ENCODE measurements at places on chromosomes 7 and 10.

- DNase-seq = no peak
Measured at GRCh38 chr10:23194471-23194965, 2.4 kb downstream of the PTF1A start.

- no peak for DNase-seq
Measured at GRCh38 chr7:381211-382042, 91.5 kb downstream of the FOXL3 start.

GRCh38 chr7:71769326-71769725 lies 637.4 kb downstream of the GALNT17 start:
- no peak for DNase-seq

DNA sequence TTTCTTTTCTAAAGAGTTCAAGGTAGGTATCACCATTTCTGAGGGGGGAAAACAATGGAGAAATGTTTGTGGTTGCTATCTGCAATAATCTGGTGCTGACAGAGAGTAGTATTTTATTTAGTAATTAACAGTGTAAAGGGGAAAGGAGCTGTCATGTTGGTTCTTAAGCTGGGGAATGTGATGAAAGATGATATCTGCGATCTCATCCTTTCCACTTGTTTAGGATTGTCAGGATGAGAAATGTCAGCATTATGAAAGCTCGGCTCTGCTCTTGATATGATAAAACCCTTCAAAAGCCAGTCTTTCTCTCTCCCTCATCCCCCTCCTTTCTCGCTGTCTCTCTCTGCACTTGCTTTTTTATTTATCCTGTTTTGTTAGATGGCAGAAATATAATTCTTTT lies 106.1 kb downstream of the POU6F2 start:
- no peak for DNase-seq

DNA sequence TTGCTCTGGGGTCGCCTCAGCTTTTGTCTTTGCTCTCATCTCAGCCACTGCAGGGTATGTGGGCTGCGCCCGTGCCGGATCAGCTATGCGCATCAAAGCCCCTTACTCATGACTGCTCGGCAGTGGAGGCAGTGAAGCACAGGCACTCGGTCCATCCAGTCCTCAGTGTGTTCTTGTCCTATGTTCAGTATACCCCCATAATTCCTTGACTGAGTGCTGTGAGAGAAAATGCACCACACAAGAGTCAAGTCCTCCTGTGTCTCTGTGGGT lies 27.4 kb downstream of the EPDR1 start:
- DNase-seq = no peak

- DNase-seq = no peak
Measured at GRCh38 chr10:116688241-116688711, 54.1 kb downstream of the HSPA12A start.

DNA sequence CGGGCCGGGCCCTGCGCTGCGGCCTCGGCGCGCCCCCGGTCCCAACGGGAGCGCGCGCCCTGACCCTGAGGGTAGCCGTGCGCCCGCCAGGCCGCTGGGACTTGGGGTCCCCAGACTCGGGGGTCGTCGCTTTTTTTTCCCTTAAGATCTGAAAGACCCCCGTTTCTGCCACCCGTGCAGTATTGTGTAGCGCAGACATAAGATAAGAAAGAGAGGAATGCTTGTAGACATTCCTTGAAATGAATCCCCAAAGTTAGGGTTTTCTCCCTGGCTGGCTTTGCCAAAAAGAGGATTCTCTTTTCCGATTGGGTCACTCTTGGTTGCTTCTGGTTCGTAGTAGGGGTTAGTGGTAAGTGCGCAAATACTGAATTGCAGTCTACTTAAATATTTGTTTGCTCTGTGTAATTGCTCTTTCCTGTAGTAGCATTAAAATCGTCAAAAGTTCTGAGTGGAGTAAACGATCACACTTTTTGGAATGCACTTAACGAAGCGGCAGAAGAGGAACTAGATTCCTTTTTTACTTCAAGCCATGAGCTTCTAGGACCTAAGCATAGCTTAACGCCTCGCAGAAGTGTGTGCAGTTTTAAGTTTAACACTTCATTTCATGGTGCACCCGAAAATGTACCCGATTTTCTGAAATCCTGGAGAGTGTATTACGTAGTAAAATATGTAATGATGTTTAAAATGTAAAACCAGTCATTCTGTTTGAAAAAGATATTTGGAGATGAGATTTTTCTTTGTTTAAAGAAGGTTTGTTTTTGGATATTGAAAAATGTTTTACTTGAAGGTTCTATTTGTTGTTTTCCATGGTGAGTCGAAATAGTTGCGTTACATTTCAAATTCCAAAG lies 1.3 kb downstream of the CUL1 start:
- peak; percentile 25 for DNase-seq

GRCh38 chr10:68901105-68901927 lies at the start of gene DDX50:
Gene DDX50 (plus strand): TSS chr10:68901315. CDS start chr10:68901385, 70 bp downstream.
- DNase-seq = peak; percentile 99

GRCh38 chr7:154675560-154675959 lies 327.4 kb downstream of the PAXIP1 start:
- DNase-seq = no peak

- DNase-seq = no peak
Measured at GRCh38 chr10:77358656-77359055, 279.0 kb downstream of the KCNMA1 start.

- no peak for DNase-seq
Measured at GRCh38 chr7:8291397-8292141, 29.6 kb upstream of the ICA1 start.

- no peak for DNase-seq
Measured at GRCh38 chr7:80136261-80137055, 1.8 kb downstream of the GNAI1 start.

GRCh38 chr10:27345455-27345920 lies 104.9 kb upstream of the ACBD5 start:
- DNase-seq = no peak

GRCh38 chr7:76048668-76048988 lies 722 bp downstream of the MDH2 start:
- DNase-seq = peak; percentile 24

- DNase-seq = no peak
Measured at GRCh38 chr7:130090745-130091532, 20.6 kb downstream of the KLHDC10 start.

DNA sequence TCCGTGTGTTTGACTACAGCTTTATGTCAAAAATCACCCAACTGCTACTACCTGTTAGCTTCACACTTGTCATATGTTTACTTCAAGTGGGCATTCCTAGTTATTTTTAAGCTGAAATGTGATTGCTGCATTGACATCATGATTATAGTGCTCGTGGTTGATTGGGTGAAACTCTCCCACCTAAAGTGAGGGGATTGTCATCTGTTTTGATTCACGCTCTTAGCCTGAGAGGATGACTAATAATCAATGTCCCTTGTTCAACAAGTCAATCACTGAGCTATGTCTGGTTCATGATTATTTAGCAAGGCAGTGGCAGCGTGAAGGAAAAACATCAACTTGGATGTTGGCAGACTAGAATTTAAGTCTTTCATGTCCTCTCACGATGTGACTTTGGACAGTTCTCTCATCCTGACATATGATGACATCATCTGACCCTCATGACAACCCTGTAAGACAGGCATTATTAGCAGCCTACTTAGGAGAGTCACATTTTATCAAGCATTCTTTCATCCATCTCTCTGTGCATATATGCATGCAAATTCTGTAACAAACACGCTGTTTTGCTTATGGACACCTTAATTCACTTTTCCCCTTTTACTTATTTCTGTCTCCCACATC lies 352.6 kb upstream of the ZMIZ1 start:
- no peak for DNase-seq

GRCh38 chr10:66349726-66350125 lies 576.1 kb upstream of the LRRTM3 start:
- DNase-seq = no peak

DNA sequence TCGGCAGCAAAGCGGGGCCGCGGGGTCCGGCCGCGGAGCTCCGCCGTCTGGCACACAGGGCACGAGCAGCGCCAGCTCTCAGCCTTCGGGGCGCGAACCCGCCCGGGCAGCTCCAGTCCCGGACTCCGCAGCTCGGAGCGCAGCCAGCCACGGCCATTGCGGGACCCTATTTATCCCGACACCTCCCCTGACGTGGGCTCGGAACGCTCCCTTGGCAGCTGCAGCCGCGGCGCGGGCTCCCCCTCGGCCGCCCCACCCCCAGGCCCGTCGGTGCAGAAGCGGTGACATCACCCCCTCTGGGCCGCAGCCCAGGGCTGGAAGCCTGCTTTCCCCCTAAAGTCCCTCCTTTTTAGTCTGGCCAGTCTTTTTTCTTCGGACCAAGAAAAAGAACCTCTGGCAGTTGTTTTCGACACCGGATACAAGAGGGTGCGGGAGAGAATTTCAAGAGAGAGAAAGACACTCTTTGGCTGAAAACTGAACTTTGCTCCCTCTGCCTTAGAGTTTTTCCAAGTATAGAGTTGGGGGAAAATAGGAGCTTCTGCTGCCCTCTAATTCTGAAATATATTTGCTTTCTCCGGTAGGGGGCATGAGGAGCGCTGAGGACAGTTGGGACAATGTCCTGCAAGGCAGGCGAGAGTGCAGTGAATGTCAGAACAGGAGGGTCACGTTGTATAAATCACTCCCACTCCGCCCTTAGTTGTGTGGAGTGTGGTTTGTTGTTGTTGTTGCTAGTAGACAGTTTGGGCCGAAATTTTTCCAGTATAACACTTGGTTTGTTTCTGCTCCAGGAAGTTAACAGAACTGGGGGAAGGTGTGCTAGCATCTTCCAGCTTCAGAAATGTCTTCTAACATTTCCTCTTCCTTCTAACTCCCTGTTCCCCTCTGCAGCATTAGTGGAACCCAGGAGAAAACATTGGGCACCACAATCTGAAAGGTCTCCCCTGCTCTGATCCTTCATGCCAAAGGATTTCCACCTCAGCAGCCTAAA lies at the start of gene SFRP4:
SFRP4 (minus strand) TSS at position 145 of the 988 bp plus-strand sequence. CDS start 280 bp downstream, outside the sequence.
- no peak for DNase-seq

DNA sequence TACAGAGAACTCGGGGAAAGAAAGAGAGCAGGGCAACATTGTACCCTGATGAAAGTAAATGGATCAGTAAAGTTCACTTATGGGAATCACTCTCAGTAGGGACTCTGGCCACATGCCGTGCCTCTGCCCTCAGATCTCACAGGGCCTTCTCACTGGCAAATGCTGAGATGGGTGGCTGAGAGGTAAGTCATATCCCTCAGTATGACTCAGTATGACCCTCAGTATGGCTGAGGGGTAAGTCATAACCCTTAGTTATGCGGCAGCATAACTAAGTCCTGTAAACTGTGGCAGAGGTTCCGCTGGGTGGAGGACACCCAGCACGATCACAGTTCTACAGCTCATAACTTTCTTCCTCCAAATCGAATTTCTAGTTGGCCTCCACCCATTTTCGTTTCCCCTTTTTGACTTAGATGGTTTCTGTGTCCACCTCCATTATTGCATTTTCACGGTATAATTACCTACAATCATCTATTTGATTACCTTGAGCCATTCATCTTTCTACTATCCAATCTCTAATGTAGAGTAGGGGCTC lies 26.5 kb upstream of the WNT16 start:
- no peak for DNase-seq

- DNase-seq = no peak
Measured at GRCh38 chr10:13773043-13773442, 186.3 kb downstream of the PRPF18 start.

DNA sequence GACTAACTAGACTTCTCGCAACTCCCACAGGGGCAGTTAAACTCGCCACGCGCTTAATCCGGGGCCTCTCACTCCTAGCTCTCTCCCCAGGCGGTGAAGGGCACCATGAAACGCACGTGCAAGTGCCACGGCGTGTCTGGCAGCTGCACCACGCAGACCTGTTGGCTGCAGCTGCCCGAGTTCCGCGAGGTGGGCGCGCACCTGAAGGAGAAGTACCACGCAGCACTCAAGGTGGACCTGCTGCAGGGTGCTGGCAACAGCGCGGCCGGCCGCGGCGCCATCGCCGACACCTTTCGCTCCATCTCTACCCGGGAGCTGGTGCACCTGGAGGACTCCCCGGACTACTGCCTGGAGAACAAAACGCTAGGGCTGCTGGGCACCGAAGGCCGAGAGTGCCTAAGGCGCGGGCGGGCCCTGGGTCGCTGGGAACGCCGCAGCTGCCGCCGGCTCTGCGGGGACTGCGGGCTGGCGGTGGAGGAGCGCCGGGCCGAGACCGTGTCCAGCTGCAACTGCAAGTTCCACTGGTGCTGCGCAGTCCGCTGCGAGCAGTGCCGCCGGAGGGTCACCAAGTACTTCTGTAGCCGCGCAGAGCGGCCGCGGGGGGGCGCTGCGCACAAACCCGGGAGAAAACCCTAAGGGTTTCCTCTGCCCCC lies 19.5 kb downstream of the WNT8B start:
- DNase-seq = peak; percentile 27

GRCh38 chr10:27743012-27743876 lies 2.4 kb downstream of the MKX start:
- DNase-seq = no peak

DNA sequence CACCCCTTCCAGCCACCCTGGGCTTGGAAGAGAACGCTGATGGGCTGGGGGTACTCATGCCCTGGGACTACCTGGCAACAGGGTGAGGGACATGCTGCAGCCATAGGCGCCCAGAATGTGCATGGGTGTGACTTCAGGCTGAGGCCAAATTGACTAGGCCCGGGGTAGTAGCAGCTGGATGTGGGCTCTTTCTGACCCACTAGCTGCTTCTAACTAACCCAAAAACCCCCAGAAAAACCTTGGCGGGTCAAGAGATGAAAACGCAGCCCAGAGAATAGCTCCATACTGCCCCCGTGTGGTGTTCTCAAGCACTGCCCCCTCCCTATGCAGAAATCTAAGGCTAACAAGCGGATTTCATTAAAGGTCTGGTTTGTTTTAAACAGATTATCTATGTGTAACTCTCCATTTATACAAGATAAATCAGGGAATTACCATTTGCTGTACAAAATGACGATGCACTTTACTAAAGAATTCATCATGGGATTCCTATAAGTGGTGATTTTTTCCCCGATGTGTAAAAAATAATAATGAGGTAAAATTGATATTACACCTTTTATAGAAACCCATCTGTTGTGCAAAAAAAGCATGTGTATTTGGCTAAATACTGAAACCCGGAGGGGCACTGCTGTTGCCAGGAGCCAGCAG lies 4.2 kb downstream of the SMARCD3 start:
- peak; percentile 34 for DNase-seq

GRCh38 chr10:131825150-131825848 lies 75.5 kb upstream of the PPP2R2D start:
- no peak for DNase-seq

DNA sequence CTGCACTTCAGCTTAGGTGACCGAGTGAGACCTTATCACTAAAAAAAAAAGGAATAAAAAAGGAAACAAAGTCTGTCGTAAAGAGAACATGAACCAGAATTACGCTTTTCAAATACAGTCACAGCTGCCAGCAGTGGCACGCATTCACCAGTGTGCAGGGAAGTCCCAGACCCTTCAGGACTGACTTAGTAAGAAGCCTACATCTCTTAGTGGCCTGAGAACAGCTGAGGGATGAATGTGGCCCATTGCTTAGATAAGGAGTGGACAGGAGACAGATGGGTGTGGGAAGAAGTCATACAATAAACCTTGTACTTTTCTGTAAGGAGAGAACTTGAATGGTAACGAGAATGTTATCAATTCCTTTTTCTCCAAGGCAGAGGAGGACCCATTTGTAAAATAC lies 178.5 kb downstream of the JCAD start:
- DNase-seq = no peak

DNA sequence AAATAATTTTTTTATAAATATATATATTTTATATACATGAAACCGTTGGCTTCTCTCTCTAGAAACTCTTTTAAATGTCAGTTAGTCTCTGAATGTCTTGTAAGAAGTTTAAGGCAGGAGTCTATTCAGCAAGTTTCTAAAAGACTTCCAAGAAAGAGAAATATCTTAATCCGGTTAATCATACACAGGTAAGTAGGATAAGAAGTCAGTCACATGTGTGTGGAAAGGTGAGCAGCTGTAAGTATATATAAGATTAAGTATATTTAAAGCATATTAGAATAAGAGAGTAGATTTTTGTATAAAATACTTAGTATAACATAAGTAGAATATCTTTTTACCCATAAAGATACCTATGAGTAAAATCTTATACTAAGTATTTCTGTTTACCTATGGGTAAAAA lies 48.9 kb downstream of the AGBL3 start:
- no peak for DNase-seq
